ENCODE measurements at places on chromosomes 2 and 18.

DNA sequence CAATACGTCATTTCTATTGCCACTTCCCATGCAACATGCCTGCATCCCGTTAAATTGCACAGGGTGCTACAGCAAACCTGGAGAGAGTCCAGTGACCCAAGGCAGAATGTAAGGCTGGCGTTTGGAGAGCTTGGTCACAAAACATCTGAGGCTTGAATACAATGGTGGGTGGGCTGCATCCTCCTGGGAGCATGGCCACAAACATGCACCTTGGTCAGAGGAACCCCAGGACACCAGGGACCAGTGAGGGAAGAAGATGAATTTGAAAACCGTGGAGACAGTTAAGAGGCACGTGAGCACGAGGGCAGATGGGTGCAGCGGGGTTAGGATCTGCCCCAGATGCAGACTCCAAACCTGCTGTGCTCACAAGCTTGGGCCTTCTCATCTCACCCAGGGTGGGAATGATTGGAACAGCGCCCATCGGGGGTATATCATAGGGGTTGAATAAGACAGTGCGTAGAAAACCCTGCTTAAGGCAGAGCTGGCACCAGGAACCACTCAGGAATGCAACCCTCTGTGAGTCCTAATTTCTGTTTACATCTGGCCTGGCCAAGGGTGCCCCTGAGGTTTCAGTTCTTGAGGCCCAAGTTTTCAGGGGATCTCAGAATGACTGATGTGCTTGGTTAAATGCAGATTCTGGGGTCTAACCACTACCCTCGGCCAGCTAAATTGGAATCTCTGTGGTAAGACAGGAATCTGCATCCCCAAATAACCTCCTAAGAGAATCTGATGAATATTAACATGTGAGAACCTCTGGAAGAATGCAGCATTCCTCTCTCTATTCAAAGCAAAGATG, 97.2 kb downstream of the ARL4C start:
- DNase-seq, result no peak

DNA sequence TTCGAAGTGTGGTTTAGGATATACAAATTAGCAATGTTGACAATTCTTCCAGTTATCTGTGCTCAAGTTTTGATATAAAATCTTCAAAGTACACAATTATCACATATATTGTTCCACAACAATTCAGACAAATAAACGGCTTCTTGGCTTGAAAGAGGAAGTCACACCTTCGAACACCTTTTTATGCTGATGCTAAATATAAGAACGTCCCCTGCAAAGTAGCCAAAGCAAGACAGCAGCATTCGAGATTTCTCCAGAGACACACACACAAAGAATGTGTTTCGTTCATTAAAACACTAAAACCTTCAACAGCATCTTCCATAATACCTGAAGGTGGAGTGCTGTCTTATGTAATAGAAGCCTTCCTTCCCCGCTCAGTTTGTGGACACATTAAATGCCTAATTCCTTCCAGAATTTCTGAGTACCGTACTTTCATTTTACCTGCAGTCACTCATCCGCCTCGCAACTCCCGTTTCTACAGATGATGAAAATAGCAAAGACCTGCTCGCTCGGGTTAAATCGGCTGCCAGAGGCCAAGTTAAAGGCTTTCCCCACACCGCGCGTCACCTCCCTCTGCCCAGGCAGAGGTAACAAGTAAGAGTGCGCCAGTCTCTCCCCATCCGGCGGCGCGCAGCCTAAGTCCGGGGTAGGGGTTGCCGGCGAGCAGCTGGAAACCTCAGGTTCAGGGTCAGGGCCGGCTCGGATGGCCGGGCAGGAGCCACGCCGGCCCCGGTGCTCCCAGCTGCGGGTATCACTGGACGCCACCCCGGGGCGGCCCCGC, 847 bp downstream of the SERPINE2 start:
- DNase-seq, result no peak

- no peak for DNase-seq
Measured at GRCh38 chr2:113164930-113165585, 8.7 kb upstream of the PSD4 start.

DNA sequence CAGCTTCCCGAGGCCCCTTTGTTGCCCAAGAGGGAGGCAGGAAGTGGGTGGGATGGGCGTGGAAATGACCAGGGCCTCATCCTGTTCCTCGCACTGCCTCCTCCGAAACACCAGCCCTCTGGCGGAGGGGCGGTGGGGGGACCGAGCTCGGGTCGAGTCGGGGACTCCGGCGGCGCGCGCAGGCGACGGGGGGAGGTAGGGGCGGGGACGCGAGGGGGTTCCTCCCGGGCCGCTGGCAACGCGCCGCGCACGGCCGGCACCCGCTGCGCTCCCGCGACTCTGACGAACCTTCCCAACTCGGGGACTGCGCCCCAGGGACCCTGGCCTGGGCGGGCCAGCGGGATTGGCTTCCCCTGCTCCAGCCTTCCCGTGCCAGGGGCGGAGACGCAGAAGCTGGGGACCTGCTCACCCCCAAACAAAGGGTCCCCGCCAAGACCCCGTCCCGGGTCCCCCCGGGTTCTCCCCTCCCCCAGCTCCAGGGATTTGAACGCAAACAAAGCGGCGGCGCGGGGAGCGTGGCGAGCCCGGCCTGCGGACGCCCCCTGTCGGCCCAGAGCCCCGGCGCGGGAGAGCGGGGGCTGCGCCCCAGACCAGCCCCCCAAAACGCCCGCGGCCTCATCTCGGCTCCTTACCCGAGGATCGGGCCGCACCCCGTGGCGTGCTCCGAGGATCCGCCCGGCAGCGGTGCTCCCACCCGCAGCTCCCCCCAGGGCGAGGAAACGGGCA, 1.2 kb downstream of the SEMA4C start:
- peak; percentile 38 for DNase-seq

GRCh38 chr2:232526372-232526941, 497 bp downstream of the CHRND start:
- no peak for DNase-seq

GRCh38 chr2:18987016-18987415, 371.4 kb downstream of the OSR1 start:
- DNase-seq, result no peak

DNA sequence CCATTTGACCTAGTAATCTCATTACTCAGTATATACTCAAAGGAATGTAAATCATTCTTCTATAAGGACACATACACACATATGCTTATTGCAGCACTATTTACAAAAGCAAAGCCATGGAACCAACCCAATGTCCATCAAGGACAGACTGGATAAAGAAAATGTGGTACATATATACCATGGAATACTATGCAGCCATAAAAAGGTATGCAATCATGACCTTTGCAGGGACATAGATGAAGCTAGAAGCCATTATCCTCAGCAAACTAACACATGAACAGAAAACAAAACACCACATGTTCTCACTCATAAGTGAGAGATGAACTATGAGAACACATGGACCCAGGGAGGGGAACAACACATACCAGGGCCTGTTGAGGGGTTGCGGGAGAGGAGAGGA, 214.5 kb downstream of the NBAS start:
- DNase-seq, result no peak

DNA sequence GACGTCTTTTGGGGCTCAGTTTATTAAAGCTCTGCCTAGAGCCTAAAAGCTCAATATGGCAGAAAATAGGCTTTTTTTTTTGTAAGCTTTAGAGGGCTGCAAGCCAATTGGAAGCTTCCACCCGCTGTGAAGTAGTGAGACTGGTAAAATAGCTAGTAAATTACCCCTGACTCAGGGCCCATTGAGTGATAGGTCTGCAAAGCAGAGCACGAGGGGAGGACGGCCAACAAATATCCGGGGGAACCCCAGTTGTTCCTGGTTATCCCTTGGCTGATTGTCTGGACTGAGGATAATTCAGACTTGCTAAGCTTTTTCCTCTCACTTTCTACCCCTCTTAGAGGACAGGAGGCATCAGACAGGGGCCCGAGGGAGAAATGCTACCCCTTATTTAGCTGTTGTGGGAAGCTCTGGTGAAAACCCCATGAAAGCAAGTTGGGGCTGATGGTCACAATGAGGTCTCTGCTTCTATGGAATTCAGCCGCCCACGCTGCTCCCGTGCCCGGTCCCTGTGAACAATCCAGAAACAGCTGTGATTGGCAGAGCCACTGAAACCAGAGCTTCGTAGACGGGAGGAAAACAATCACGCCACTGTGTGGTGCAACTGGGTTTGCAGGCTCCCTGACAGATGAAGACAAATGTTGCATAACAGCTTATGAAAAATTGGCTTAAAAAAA, 141.9 kb upstream of the LGALSL start:
- DNase-seq, result no peak

GRCh38 chr2:45699032-45699658, 47.7 kb downstream of the PRKCE start:
- DNase-seq, result peak; percentile 3

- no peak for DNase-seq
Measured at GRCh38 chr18:26176134-26176533, 42.5 kb downstream of the PSMA8 start.

DNA sequence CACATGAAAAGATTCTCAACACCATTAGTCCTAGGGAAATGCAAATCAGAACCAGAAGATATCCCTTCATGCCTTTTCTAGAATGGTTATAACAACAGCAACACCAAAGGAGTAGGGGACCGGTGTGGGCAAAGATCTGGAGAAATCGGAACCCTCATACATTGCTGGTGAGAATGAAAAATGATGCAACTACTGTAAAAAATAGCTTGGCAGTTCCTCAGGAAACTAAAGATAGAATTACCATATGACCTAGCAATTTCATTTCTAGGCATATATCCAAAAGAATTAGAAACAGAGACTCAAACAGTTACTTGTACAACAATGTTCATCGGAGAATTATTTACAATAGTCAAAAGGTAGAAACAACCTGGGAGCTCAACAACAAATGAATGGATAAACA, 29.2 kb upstream of the CDH7 start:
- DNase-seq, result no peak

GRCh38 chr2:238653431-238654109, 194.3 kb upstream of the TWIST2 start:
- no peak for DNase-seq

DNA sequence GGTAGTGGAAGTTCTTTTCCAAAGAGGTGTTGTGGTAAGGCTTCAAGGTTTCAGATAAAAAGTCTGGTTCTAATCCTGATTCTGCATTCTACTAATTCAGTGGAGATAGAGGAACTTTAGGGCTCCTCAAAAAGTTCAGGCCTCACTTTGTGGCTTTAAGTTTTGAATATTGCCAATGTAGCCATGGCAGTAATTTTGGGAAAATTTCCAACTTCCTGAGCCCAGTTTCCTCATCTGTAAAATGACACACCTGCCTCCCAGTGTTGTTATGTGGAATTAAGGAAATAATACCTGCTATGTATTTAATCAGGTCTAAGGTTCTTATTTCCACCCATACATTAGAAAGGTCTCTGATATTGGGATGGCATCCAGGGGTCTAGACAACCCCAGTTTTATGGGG, 147.6 kb upstream of the ITGA6 start:
- no peak for DNase-seq

DNA sequence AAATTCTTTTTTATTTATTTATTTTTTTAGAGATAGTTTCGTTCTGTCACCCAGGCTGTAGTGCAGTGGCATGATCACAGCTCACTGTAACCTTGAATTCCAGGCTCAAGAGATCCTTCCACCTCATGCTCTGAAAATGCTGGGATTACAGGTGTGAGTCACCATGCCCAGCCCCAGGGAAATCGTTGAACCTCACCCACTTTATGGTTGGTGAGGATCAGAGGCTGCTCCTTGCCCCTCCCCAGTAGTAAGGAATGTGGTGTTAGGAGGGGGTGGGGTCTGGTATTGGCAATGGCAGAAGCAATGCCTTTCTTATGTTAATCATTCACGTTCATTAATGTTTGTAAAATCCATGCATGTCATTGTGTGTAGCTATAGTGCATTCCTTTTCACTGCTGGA, 161.9 kb downstream of the SUCLG1 start:
- DNase-seq, result no peak

DNA sequence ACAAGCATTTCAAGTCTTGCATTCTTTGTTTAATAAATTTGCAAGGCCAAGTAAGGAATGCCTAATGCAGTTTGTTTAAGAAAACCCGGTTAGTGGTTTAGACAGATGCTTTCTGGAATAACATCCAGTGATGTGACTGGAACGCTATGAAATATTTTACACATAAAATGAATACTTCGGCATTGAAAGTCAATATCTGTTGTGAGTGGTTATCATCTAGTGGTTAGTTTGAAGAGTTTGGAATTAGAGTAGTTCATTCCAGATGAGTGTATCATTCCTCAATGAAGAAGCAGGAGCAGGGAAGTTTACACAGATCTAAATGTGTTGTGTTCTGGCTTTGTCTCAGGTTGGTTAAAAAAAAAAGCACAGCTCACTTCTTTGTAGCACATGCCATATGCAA, 608.0 kb upstream of the PIK3C3 start:
- DNase-seq, result no peak

DNA sequence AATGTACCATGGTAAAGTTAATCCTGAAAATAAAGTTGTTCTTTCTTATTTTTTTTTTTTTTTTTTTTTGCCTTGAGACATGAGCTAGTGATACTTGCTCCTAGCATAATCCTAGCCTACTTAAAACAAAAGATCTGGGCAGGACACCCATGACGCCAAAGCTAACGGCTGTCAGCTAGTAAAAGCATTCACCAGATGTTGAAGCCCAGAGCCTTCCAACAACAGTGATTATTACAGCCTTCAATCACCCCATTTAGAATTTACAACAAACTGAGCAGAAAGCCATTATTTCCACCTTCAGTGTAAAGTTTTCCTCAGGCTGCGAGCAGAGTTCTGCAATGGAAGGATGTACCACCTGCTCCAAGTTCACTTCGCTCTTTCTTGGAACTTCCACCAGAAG, 259.5 kb downstream of the SP3 start:
- no peak for DNase-seq

DNA sequence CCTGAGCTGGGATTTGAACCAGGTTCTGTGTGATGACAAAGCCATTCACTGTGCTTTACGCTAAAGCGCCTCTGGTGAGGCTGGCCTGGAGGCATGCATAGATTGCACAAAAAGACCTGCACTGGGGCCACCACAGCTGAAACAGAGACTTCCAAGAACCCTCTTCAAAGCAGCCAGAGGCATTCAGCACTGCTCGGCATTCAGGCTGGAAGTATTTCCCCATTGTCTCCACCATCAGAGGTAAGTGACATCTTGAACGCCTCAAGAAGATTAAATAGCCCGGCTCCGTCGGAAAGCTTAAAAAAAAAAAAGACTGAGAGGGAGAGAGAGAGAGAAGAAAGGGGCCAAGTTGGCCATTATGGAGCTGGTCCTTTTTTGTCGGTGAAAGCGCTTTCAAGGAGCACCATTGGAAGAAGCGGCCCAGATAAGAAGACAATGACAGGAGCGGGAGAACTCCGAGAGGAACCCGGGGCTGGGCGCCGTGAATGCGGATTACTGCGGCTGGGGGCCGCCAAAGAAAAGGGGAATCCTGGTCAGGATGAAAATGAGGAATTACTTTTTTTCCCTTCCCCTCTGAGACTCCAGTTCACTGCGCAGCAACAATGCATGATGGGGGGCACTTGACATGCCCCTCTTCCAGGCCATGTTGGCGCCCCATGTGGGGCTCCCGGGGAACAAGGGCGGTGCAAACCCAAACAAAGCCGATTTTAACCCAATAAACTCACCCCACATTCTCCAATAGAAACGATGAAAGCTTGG, 228.3 kb downstream of the MYCN start:
- no peak for DNase-seq

DNA sequence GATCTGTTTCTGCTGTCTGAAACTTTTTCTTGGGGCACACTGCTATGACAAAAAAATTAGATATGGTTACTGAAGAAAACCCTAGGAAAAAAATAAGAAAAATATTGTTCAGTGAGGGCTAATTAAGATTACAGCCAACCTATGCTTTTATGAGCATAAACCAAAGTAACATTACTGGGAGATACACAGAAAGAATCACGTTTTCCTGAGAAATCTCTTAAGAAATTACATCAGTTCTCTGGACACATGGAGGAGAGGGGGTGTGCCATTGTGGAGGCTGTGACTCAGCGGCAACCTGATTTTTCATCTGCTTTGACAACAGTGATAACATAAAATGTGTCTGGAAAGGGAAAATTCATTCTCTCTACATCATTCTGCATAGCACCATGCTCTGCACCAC, 13.4 kb upstream of the NMI start:
- no peak for DNase-seq

Data from T-helper 2 cell (primary cell).